ENCODE measurements at places on chromosomes 1 and 21.

- DNase-seq: peak; percentile 69
Measured at GRCh38 chr1:155322571-155322952, 1.9 kb downstream of the RUSC1 start.

GRCh38 chr21:45175326-45176095 is 101.1 kb downstream of the ADARB1 start:
- DNase-seq: no peak

DNA sequence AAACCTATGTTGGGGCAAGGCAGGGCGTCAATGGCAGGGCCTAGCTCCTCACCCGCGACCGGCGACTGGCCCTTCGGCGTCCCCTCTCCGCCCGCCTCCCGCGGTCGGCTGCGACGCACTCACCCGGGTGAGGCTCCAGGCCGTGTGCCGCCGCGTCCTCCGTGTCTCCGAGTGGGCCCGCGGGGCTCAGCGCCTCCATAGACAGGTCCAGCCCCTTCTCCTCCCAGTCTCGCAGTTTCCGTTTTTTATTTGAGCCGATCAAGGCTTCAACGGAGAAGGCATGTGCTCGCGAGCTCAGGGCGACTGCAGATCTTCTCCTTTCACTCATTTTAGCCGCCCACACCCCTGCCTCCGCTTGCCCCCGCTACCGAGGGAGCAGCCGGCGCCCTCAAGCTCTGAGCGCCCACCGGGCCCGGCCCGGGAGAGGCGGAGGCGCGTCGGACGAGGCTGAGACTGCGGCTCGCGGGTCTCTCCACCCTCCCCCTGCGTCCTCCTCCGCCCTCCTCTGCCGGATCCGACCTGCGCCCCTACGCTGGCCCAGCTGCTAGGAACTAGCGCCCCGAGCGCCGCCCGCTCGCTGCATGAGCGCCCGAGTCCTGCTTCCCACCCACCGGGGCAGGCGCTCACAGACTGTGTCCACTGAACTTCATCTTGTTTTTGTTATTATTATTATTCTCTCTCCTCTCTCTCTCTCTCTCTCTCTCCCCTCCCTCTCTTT is 516 bp downstream of the TBX15 start:
- DNase-seq: peak; percentile 39

DNA sequence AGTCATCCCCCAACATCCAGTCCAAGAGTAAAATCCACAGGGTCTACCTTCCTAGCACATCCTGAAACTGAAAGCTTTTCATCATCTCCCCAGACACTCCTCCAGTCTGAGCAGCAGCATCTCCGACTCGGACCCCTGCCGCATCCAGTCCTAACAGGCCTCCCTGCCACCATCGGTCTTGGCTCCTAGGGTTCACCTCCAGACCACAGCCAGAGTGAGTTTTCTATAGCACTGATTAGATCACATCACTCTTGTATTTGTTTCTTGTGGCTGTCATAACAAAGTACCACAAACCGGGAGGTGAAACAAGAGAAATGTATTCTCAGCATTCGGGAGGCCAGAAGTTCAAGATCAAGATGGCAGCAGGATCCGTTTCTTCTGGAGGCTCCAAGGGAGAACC is 187.8 kb downstream of the TOMM20 start:
- no peak for DNase-seq

GRCh38 chr1:240577095-240577494 is 34.9 kb downstream of the GREM2 start:
- no peak for DNase-seq

DNA sequence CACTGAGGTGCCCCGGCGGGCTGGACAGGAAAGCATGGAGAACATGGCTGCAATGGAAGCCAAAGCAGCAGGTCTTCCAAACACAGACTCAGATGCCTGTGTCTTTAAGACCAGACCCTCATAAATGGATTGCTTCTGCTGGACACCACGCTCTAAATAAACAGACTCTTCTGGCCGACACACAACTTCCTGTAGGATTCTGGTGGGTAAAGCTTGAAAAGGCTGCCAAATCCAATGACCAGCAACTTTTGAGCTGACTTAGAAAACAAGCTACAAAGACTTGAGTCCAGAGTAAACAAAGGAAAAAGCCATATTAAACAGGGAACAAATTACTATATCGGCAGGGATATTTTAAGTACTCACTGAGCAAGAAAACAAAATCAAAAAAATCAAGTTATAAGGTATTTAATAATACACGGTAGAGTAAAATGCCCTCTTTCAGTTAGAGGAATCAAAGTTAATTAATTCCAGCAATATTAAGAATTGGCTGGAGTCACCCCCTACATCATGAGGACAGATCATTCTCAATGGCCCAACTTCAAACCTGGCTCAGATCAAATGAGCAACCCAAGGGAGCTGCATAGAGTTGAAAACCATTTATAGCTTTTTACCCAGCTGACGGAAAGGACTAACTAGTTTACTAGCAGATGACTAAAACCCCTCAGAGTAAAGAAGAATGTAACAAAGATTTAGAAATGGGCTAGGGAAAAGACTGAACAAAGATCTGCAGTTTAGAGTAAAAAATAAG is 102.4 kb downstream of the TGFBR3 start:
- DNase-seq: no peak

GRCh38 chr1:76012341-76013205 is 62.0 kb upstream of the ST6GALNAC3 start:
- DNase-seq: no peak

GRCh38 chr21:45288441-45288841 is 746 bp upstream of the POFUT2 start:
- DNase-seq: no peak

- DNase-seq: no peak
Measured at GRCh38 chr1:229627003-229627402, 956 bp downstream of the URB2 start.

Measured in GM13977 (cell line).